ENCODE measurements at places on chromosomes 5 and 9.

- no peak for DNase-seq
Measured at GRCh38 chr9:21552244-21553170, 70.4 kb upstream of the IFNE start.

- no peak for DNase-seq
Measured at GRCh38 chr9:113992276-113992951, 85.7 kb downstream of the AMBP start.

DNA sequence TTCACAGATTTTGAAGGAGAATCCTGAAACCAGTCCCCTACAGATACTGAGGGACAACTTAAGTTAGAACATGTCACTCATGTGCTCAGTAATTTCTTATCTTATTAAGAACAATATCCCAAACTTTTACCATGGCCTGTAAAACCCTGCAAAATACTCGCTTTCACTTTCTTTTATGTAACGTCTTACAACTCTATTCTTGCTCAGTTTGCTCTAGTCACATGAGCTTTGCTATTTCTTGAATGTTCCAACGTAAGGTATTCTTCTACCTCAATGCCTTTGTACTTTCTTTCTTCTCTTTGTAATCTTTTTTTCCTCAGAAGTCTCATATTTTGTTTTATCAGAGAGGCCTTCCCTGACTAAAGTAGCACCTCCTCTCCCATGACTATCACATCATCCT is 14.1 kb downstream of the TMEM38B start:
- no peak for DNase-seq

DNA sequence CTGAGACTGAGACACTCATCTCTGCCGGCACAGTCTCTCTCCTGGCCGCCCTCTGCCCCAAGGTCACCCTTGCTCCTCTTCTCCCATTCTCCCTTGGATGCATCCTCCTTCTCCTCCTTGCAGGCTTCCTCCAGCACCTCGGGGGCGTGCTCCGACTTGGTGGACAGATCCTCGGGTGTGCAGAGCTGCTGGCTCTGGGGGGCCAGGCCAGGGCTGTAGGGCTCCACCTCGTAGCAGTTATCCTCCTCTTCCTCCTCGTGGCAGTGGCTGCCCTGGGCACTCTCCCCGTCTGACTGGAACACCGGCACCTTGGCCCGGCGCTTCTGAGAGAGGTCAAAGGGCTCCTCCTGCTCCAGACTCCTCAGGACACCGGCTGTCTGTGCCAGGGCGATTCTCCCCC is 63.3 kb downstream of the ZNF366 start:
- DNase-seq, result no peak

- DNase-seq, result no peak
Measured at GRCh38 chr9:99809586-99810319, 11.9 kb upstream of the NR4A3 start.

DNA sequence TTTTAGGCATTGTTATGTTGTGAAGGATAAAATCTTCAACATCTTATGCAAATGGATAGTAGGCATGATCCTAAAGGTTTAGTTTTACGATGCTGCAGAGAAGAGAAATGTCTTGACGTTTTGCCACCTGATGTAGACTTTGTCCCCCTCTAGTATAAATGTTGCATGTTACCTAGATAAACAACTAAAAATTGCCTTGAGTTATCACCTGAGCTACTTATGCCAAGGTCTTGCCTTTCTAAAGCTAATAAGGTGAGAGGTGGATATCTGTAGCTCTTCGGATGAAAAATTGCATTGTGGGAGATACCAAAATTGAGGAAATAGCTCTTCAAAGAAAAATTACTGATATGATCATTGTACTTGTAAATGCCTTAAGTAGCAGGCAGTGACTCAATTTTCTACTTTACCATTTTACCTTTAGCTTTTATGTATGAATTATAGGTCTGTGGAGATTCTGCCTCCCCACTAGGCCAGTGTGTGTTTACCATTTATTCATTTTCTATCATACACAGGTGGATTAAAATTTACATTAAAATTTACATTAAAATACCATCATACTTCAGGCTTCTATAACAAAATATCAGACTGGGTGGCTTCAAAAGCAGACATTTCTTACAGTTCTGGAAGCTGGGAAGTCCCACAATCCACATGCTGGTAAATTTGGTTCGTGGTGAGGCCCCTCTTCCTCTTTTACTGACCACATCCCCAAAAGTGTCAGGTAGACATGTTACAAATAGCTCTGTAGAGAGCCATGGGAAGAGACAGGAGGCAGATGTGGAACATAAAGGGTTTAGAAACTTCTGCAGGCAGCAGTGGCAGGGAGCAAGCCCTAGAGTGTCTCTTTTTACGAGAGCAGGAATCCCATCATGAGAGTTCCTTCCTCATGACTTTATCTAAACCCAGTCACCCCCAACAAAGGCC is 100.7 kb upstream of the ERBIN start:
- DNase-seq, result no peak

- no peak for DNase-seq
Measured at GRCh38 chr5:96023518-96023917, 61.9 kb upstream of the ELL2 start.

DNA sequence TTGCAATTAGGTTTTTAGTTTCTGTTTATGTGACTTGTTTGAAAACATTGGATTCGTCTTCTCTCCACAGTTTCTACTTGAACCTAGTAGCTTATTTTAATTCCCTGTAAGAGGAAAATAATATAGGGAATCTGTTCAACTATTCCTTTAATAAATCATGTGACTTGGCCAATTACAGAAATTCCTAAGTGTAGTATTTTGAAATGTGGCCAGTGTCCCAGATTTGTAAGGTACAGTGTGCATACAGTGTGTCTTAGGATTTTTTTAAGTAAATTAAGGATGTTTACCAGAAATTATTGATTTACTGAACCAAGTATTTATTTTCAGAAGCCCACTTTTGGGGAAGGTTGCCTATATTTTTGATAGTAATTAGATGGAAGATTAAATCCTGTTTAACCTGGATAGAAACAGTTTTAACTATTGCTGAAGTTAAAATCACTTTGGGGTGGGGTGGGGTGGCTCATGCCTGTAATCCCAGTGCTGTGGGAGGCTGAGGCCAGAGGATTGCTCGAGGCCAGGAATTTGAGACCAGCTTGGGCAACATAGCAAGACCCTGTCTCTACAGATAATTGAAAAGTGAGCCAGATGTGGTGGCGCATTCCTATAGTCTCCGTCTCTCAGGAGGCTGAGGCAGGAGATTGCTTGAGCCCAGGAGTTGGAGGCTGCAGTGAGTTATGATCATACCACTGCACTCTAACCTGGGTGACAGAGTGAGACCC is 36.9 kb downstream of the G3BP1 start:
- no peak for DNase-seq

- no peak for DNase-seq
Measured at GRCh38 chr9:121331992-121332685, 37.9 kb downstream of the STOM start.

- no peak for DNase-seq
Measured at GRCh38 chr5:76299592-76299991, 103.5 kb upstream of the IQGAP2 start.

DNA sequence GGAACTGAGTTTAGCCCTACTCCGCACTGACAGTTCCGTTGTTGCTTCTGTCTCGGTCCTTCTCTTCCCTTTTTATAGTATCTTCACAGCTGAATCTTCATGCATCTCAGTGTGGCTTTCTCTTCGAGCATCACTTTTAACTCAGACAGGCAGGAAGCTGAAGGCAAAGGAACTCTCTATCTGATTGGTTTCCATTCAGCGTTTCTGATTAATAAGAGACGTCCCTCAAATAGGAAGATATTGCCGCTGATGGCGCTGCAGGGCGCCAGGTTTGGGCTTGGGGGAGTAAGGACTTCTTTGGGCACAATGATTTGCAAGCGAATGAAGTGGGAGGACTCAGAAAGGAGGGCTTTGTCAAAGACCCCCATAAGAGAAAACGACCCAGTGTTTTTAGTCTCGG is at the start of gene CDH9:
Gene CDH9, minus strand, starts transcription at position 111 of the 400 bp plus-strand sequence. CDS start 50,253 bp downstream, outside the sequence.
- DNase-seq, result no peak

DNA sequence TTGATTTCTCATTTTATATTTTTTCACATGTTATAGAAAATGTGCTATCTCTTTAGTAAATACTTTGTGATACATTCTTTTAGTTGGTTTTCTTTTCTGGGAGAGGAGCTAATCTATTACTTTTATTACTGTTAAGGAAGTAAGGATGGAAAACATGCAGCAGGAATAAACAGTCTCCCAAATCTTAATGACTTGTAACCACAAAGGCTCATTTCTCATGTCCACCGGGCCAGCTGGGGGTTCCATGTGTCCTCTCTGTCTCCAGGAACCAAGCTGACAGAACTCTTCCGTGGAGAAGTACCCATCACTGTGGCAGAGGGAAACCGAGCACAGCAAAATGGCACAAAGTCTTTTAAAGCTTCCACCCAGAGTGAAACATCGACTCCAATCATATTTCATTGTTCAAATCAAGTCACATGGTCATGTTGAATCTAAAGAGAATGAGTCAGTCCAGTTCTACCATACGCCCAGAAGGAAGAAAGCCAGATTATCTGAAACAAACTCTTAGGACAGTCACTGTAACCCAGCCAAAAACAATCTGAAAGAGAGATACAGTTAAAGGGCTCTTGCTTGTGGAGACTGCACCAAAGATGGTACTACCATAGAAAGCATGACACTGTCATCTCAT is 97.1 kb upstream of the CDH6 start:
- no peak for DNase-seq

DNA sequence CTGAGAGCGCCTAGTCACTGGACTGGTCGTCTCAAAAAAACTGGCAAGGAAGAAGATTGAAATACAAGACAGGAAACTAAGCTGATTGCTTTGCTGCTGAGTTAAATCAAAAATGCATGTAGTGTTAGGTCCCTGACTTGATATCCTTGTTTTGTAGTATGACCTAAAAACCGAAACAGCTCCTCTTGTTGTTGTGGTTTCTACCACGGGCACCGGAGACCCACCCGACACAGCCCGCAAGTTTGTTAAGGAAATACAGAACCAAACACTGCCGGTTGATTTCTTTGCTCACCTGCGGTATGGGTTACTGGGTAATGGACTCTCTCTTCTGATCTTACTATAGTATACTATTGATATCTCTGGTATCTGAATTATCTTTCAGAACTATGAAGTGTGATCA is 4.3 kb downstream of the MTRR start:
- no peak for DNase-seq

- DNase-seq, result no peak
Measured at GRCh38 chr9:130433168-130433946, 11.4 kb upstream of the ASS1 start.

DNA sequence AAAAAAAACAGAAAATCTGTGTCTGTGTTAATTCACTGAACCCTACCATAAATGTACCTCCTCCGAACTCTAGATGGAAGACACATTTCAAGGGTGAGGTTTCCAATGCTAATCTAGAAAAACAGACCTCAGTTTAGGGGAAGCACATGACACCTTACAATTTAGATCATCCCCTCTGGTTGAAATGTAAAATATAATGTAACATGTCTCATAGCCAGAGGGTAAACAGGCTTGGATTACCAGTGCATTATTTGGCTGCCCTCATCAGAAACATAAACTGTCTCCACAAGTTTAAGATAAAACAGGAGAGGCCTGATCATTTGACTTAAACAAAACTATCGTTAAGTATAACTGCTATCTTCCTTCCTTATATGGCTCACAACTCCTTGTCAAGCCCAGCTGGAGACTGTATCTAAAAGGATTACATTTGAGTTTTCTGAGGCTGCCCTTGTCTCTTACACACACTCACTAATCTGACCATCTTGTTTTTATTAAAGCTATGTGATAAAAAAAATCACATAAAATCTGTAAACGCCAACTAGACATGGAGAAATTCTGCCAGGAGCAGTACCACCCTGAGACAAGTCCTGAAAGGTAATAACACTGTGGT is 105.7 kb downstream of the LURAP1L start:
- no peak for DNase-seq

DNA sequence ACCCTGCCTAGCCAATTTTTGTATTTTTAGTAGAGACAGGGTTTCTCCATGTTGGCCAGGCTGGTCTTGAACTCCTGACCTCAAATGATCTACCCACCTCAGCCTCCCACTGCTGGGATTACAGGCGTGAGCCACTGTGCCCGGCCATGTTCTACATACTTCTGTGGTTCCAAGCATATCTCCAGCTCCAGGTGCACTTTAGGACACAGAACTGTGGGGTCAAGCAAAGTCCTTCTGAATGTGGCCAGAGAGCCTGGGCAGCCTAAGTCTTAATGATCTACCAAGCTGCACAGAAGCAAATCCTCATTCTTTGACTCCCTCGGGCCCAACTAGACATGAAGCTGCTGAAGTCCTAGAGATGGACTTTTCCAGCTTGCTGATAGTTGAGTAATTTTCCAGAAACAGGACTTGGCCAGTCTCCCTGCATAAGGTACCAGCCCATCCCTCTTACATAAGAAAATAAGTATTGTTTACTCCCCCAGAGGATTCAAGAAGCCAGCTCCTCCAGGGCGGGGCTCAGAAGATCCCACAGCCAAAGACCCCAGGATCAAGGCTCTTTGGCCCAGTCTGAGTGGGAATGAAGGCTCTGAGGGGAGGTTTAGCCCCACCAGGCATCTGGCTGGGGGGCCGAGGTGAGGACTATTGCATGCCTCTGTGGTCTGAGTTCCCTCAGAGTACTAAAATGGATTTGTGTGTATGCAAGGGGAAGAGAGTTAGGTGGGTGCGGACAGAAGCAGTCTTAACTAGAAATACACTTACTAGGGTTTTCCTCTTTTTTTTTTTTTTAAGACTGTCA is 8.7 kb downstream of the CLTB start:
- no peak for DNase-seq

DNA sequence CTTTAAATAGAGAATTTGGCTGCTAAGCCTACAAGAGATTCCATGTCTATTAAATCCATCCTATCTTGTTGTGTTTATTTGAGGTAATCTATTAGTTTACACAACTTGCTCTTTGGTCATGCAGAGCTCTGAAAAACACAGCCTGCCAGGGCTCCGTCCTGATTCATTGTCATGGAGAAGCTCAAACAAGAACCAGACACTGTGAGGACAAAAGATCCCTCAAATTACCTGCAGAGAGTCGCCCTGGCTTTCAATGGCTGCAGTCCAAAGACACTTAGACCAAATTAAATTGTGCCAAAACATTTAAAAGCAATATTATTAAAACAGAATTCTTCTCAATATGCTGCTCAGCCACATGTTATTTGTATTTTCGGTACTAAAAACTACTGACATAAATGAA is 60.1 kb downstream of the CDH18 start:
- no peak for DNase-seq

- DNase-seq, result no peak
Measured at GRCh38 chr9:81535542-81536241, 153.7 kb downstream of the TLE1 start.

- no peak for DNase-seq
Measured at GRCh38 chr9:27189426-27189825, 80.4 kb downstream of the TEK start.

DNA sequence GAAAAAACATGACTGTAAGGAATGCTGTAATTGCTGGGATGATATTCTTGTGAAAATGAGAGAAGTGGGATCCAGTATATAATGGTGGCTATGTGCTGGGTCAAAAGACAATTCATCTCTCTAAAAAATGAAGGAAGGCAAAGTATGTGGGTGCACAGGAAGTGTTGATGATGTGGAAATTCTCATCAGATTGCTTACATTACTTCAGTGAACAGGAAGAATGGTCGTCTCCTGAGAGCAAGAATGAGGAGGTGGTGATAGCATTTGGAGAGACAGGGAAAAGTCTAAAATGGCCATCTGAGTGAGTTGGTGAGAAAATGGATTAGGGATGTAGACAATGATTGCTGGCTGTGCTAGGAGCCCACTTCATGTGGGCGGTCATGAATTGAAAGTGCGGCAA is 253.5 kb upstream of the NREP start:
- no peak for DNase-seq

- no peak for DNase-seq
Measured at GRCh38 chr9:111744363-111744762, 50.4 kb downstream of the SHOC1 start.

Data from T1000 (cell line).